ENCODE measurements at places on chromosomes 7 and 10.

GRCh38 chr10:99431190-99431760, 851 bp upstream of the GOT1 start:
- peak; percentile 60 for DNase-seq

DNA sequence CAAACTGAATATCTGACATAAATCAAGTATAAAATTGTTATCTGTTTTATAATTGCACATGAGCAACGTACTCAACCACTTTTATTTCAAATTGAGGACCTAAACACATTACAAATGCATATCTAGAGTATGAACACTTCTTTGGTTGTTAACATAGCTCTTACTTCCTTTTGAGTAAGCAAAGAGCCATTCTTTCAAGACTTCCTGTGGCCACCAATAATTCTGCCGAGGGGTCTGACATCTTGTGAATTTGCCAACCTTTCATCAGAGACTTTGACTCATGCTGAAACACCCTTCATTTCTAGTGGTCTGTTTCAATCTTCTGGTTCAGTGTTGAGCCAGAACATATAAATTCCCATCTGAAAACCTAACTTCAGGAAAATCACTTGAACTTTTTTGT, 59.4 kb downstream of the CDK14 start:
- DNase-seq: peak; percentile 10

- DNase-seq: peak; percentile 40
These were observed 256.9 kb upstream of the CDC14C start for GRCh38 chr7:48667407-48667806.

DNA sequence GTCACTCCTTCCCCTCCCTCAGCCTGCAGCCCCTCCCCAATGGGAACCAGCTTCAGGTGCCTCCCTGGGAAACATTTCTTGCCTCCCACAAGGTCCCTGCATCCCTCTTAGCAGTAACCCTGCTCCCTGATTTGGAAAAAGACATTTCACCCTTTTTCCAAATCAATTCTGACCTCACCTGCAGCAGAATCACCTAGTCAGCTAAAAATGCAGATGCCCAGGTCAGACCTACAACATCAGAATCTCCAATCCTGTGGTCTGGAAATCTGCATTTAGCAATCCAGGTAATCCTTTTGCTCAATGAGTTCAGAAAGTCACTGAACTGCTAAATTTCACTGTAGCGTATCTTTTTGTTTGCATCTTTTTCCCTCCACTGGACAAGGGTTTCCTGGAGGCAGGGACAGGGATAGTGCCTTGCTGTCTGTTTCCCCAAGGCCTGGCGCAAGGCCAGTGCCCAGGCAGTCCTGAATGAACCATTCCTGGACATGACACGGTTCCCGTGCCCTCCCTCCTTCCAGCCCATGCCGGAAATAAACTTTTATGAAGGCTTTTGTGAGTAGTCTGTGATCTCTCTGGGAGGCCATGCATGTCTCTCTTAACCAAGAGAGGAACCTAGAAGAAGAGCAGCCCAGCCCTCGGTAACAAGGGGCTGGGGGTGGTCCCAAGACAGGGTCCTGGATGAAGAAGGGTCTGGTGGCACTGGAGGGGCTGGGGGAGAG, 44.0 kb downstream of the COL13A1 start:
- no peak for DNase-seq

DNA sequence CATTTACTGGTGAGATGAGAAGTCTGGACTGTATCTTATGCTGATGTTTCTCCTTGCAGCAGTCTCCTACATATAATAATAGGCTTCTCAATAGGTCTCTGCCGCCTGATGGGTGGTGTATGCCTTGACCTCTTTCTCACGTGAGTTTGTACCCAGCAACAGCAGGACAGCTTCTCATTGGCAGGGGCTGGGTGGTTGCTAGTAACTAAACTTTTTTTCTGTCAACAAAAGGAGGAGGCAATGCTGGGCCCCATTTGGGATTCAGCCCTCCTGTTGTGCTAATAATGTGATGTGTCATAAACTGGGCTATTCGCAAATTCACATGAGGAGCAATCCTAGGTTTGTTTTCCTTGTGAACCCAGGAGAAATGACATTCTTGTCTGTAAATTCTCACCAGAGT, 533.6 kb downstream of the GATA3 start:
- no peak for DNase-seq

- no peak for DNase-seq
These were observed 21.2 kb downstream of the TLX1 start for GRCh38 chr10:101152316-101152715.

DNA sequence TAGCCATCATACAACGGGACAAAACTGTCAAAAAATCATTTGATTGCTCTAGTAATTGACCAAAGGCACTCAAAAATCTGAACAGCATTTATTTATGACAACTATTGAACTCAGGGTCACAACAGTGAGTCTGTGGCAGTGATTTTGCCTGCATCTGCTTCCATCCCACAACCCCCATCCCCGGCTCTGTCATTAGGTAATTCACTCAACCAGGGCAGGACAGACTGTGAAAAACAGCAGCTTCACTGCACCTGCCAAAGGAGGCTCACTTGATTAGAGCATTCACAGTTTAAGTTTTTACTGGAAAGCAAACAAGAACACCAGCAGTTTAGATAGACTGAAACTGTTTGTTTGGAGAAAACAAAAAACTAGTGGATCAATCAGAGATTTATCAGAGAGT, 22.2 kb downstream of the NRCAM start:
- DNase-seq: no peak

GRCh38 chr10:78205457-78206016, 171.9 kb downstream of the RPS24 start:
- DNase-seq: no peak

- DNase-seq: no peak
These were observed 169.3 kb upstream of the MALRD1 start for GRCh38 chr10:18879284-18879683.

DNA sequence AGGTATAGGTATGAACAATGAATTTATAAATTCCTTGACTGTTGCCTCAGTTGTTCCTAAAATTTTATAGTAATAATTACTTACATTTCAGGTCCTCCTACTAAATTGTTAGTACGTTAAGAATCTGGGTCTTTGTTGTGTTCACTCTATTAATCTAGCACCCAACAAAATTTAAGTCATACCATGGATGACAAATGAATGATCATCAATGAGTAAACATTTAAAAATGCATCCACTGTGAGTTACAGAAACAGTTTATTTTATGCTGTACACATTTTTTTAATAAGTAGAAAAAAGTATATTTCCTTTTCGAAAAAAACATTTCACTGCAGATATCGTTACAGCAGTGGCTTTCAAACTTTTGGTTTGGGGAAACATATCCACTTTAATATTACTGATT, 265.2 kb downstream of the PCLO start:
- DNase-seq: no peak
